ENCODE measurements at places on chromosomes 4 and X.

GRCh38 chr4:159097785-159098184 is 5.1 kb upstream of the RAPGEF2 start:
- DNase-seq = no peak

DNA sequence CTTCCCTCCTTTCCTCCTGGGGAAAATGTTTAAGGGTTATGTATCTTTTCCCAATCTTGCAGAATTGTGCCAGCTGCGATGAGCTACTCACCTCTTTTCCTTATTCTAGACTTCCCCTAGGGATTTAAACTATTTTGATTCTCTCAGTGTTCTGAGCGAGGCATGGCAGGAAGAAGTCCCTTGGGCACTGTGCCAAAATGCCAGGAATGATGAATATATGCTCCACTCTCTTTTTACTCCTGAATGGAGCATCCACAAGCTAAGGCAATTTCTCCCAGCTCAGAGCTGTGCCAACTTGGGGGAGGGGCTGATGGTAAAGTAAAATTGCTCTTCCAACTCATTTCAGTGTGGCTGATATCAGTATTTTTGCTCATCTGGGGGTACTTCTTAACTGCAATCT is 4.0 kb upstream of the C4orf17 start:
- DNase-seq = no peak

GRCh38 chr4:138204507-138204906 is 37.6 kb downstream of the SLC7A11 start:
- no peak for DNase-seq

- DNase-seq = no peak
Measured at GRCh38 chr4:118712872-118713271, 27.7 kb downstream of the METTL14 start.

DNA sequence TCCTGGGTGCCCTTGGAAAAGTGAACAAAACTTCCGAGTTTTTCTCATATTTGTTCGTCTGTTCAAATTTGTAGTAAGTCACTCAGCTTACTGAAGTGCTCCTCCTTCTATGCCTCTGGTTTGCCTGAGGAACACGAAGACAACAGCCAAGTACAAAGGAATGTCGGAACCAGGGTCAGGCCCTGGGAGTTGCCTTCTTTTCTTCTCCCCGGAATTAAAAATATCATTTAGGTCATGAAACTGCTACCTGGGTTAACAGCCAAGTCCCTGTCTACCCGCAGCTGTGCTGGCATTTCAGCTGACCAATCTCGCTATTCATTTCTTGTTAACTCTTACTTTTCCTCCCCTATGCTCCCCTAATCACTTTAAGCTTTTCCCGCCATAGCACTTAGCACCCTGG is 137.6 kb upstream of the TEX13D start:
- DNase-seq = no peak

DNA sequence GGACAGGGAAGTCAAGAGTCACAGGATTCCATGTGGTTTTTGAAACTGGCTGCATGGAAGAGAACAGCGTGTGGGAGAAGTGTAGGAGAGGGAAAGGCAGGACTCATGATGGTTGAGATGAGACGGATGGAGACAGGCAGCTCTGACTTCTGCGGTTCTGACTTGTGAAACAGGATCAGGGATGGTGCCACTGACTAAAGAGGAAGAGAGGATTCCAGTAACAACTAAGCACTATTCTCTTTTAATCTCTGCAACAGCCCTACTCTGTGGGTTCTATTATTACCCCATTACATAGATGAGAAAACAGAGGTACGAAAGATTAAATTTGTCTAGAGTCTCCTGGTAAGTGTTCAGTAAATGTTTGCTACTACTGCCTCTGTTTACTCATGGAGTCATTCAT is 156.3 kb downstream of the CBR4 start:
- DNase-seq = no peak
